ENCODE measurements at places on chromosomes 1 and 21.

DNA sequence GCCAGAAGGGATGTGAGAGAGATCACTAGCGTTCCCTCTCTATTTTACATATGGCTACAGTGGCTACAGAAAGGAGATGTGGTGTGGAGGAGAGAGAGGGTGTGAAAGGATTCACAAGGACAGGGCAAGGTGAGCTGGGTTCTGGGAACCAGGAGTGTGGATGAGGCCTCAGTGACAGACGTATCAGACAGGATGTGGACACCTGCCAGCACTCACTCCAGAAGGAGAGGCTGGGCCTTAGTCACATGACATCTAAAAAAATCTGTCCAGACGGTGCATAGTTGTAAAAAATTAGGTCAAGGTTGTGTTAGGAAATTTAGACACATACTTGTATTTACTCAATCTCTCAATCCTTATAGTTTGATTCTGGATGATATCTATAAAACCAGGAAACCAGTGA lies 10.6 kb downstream of the TRIM67 start:
- DNase-seq = no peak

DNA sequence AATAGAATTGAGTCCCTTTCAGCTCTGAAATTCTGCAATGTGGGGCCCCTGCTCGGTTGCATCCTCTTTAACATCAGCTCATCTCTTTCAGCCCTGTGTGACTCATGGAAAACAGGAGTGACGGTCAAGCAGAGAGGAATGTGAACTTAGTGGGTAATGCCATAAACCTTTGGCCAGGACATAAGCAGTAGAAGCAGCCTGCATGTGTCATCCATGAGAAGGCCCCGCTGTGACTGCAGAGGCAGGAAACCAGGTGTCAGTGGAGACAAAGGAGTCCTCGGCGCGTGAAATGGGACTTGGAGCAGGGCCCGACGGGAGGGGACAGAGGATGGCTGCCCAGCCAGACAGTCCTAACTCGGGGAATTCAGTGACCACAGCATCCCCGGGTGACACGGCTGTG lies 21.1 kb upstream of the EPHB2 start:
- DNase-seq = no peak

- DNase-seq = no peak
These were observed 1.5 kb upstream of the COL16A1 start for GRCh38 chr1:31705080-31705866.

GRCh38 chr1:32937061-32937460 lies 27.5 kb downstream of the RNF19B start:
- no peak for DNase-seq

GRCh38 chr1:228148196-228148861 lies 1.4 kb upstream of the GJC2 start:
- no peak for DNase-seq

DNA sequence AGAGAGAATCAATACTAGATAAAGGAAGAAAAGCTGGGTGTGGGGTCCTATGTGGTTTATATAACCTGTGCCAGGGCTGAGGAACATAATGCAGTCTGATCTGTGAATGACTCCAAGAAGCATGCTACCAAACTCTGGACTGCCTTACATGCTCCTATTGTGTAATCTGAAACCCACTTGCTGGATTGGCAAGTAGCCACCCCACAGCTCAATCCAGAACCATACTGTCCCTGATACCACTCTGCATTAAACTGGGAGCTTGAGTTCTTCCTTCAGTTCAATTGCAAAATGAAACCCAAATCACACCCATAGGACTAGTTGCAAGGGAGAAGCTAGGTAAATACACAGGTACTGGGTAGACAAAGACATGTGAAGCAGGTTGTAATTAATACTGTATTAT lies 115.4 kb upstream of the NEGR1 start:
- DNase-seq = no peak

DNA sequence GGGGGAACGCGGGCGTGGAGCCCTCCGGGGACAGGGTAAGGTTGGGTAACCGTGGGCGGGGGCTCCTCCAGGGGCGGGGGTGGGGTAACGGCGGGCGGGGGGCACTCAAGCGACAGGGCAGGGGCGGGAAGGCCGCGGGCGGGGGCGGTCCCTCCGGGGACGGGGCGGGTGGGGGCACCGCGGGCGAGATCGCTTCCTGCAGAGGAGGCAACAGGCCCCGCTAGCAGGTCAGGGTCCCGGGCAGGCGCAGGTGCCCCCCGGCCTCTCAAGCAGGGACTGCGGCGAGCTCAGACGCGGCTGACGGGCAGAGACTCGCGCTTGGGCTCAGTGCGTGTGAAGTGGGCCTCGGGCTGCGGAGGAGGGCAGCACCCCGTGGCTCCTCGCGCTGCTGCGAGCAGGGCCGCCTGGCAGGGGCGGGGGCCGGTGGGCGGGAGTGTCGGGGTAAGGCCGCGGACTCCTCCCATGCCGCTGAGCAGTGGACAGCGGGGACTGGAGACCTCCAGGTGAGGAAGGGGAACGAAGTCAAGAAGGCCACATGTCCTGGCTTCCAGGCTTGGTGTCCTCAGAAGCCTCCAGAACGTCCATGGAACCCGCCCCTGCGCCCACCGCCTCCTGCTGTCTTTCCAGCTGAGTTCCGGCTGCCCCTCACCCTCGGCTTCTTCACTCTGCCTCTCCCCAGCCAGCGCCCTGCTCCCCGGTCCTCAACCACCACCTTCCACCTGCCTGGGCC lies 627 bp upstream of the GNB1 start:
- peak; percentile 47 for DNase-seq

DNA sequence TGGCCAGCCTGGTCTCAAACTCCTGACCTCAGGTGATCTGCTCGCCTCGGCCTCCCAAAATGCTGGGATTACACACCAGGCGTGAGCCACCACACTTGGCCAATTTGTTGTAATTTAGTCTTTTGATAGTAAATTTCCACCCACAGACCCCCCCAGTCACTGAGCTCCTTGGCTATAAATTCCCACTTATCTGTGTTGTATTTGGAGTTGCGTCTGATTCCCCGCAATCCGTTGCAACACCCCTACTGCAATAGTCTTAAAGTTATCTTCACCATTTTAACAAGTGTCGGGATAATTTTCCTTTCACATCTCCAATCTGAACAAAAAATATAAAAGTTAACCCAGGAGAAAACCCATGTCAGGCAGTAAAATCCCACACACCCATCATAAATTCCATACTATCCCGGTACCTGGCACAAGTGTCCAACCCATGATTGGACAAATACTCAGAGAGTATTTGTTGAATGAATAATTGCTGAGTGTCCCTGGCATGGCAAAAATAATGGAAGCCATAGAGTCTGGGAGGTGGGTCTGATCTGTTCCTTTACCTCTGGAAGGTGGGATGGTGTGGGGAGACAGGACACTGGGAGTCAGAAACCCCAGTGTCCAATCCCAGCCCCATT lies 9.3 kb upstream of the CNR2 start:
- no peak for DNase-seq

DNA sequence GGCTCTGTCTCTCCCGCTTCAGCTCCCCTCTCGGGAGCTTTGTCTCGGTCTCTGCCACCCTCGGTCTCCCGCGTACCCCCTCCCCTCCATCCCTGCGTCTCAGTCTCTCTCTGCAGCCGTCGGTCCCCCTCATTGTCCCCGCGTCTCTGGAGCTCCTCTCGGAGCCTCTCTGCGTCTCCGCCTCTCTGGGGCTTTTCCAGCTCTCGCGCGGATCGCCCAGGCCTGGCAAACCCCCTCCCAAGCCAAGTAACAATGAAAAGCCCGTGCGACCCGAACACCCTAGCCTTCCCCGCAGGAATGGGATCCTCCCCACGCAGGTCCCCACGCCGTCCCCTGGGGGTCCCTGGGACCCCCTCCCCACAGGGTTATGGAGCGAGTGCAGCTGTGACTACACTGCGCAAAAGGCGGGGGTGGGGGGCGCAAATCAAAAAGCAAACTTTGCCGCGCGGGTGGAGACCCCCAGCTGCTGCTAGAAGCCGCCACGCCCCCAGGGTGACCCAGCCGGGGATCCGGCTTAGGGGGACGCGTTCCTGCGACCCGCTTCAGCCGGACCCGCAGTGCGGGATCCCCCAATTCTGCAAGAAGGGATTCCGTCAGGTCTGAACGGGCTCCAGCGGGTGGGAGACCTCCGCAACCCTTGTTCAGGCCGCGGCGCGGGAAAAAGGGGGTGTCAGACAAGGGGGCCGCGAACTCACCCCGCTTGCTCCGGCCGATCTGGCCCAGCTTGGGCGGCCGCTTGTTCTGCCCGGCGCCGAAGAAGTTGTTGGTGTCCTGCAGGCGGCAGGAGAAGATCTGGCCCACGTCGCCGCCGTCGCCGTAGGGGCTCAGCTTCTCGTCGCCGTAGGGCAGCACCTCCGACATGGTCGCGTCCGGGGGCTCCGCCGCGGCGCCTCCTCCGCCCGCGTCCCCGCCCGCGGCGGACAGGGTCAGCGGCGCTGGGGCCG lies 1.2 kb downstream of the CAMK2N1 start:
- no peak for DNase-seq

- no peak for DNase-seq
These were observed 19.4 kb downstream of the KNCN start for GRCh38 chr1:46532095-46532494.

DNA sequence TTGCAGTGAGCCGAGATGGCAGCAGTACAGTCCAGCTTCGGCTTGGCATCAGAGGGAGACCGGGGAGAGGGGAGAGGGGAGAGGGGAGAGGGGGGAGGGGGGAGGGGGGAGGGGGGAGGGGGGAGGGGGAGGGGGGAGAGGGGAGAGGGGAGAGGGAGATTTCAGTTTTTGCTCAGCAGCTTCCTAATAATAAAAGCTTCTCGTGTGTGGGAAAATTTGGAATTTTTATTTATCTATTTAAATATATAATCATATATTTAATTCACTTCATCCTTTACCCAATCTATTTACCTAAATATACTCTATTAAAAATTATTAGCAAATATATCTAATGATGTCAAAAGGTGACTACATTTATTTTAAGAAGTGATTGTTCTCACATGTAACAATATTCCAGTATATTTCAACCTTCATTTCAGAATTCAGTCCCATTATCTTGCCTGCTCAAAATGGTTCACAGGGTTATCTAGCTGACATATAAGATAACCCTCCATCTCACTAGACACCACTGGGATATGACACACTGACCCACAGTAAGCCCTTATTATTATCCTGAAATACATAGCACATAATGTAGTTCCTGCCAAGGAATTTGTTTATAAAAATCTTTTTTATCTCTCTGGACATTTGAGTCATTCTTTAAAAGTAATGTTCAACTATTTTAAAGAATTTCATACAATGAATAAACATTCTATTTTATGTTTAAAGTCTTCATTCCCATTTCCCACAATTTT lies 105.9 kb downstream of the GPATCH2 start:
- no peak for DNase-seq

GRCh38 chr1:203512848-203513584 lies 19.1 kb downstream of the OPTC start:
- peak; percentile 78 for DNase-seq

Measured in bone marrow (tissue), 2 donors.